ENCODE measurements at places on chromosomes 3 and 15.

GRCh38 chr3:43915546-43915945 lies 224.8 kb downstream of the ABHD5 start:
- DNase-seq, result no peak

DNA sequence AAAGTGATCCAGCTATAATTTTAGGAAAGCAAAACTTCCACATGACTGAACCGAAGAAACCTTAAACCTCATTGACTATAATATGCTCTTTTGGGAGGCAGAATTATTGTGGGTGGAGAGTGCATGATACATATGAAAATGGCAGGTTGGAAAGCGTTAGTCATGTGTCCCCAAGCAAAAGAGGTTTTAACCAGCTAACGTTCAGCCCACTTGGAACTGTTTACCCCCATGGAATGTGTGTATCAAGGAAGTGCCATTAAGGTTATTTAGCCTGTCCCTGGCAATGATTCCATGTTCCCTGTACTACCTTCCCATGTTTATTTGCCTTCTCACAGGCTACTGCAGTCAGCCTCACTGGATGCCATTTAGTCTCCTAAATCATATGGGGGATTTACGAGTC lies 44.1 kb upstream of the LRRC58 start:
- no peak for DNase-seq

DNA sequence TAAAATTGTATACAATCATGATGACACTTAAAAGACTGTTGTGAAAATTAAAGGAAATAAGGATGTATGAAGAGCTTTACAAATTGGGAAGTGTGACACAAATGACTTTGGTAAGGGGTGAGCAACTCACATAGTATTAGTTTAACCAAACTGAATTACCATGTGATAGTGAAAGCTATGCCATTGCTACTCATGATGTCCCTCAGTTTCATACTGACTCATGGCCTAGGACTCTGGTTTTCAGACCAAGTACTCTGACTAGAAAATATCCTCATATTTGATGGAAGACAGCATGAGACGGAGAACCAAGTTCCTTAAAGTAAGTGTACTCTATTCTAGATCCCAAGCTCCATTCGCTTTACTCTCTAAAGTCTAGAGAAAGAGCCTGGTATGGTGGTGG lies 203.2 kb upstream of the ICE2 start:
- no peak for DNase-seq

DNA sequence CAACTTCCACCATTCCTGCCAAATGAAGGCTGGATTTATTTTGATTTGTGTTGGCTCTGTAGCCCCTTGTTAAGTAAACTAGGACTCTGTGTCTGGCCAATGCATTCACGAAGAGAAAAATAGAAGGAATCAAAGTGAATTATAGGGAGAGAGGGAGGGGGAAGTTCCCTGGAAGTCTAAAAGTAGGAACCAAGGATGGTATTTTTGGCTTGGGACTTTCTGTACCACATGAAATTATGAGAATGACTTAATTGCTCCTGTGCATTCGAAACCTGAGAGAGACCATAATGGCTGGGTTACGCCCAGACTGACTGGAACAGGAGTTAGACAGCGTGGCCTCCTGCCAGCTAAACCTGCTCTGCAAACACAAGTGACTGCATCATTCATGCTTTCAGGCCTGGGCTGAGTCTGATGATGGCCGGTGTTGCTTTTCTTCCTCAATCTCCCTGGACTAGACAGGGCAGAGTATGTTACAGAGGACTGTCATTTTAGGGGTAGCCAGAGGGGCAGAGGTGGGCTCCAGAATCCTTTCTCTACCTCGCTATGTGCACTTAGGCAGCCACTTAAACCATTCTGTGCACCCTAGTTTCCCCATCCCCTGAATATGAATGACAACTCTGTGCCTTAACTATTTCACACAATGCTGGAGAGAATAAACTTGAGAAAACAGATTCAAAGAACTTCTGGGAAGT lies 58.9 kb downstream of the MYO1E start:
- peak; percentile 35 for DNase-seq

DNA sequence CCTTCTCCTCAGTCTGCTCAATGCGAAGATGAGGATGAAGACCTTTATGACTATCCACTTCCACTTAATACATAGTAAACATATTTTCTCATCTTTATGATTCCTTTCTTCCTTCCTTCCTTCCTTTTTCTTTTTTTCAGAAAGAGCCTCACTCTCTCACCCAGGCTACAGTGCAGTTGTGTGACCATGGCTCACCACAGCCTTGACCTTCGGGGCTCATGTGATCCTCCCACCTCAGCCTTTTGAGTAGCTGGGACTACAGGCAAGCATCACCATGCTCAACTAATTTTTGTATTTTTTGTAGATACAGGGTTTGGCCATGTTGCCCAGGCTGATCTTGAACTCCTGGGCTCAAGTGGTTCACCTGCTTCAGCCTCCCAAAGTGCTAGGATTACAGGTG lies 52.0 kb upstream of the RAP2B start:
- DNase-seq, result no peak

DNA sequence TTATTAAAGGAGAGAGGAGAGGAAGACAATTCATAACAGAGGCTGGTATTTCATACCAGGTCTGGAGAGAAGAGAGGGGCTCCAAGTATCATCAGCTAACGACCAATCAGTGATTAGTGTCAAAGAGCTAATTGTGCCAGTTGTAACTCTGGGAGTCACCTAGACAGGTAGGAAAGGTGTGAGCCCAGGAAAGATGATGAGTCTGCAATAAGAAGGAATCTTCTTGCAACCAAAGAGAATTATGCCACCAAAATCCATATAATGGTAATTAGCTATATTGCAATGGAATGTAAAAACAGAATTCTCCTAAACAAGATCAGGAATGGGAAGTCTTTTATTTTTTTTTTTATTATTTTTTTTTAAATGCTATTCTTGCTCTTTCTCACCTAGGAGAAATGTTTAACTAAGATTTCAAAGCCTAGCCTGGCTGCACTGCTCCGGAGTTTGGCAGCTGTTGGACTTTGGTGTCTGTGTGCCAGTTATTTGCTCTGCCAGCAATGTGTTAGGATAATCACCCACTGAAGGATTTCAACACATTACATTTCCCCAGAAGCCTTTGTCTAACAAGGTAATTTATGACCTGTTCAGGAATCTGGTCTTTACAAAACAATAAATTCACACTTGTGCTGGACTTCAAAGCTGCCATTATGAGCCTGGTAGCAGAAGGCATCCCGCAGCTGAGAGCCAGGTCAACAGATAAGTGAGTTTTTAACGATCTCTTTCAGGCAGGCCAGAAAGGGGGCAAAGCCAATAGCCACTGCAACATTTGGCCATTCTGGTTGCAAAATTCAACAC lies 89.4 kb downstream of the FOXB1 start:
- peak; percentile 72 for DNase-seq

- DNase-seq, result no peak
These were observed 519.7 kb downstream of the DIPK2A start for GRCh38 chr3:144491333-144491732.

- DNase-seq, result no peak
These were observed 4.7 kb downstream of the SGO1 start for GRCh38 chr3:20181276-20181675.

DNA sequence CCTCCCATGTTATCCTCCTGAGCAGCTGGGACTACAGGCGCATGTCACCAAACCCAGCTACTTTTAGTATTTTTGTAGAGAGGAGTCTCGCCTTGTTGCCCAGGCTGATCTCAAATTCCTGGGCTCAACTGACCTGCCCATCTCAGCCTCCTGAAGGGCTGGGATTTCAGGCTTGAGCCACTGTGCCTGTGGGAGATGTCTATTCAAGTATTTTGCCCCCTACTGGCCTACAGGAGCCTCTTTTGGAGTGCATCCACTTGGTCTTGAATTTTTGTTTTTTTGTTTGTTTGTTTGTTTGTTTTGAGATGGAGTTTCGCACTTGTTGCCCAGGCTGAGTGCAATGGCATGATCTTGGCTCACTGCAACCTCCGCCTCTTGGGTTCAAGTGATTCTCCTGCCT lies 3.2 kb upstream of the DHX30 start:
- DNase-seq, result no peak

DNA sequence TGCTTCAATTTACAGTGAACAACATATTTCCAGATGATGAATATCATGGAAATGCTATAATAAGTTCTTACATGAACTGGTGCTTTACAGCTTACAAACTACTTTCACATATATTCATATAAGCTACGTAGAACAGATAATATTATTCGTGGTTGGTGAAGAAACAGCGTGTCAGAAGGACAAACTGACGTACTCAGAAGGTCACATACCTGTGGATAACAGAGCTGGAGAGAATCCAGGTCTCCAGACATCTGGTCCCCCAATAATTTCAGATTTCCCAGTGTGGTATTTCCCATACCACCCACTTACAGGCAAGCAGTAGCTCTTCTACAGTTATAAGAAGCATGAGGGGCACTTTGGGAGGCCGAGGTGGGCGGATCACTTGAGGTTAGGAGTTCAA lies 156.6 kb downstream of the PLD1 start:
- DNase-seq, result no peak

GRCh38 chr3:190597291-190597690 lies 83.4 kb downstream of the IL1RAP start:
- DNase-seq, result no peak

DNA sequence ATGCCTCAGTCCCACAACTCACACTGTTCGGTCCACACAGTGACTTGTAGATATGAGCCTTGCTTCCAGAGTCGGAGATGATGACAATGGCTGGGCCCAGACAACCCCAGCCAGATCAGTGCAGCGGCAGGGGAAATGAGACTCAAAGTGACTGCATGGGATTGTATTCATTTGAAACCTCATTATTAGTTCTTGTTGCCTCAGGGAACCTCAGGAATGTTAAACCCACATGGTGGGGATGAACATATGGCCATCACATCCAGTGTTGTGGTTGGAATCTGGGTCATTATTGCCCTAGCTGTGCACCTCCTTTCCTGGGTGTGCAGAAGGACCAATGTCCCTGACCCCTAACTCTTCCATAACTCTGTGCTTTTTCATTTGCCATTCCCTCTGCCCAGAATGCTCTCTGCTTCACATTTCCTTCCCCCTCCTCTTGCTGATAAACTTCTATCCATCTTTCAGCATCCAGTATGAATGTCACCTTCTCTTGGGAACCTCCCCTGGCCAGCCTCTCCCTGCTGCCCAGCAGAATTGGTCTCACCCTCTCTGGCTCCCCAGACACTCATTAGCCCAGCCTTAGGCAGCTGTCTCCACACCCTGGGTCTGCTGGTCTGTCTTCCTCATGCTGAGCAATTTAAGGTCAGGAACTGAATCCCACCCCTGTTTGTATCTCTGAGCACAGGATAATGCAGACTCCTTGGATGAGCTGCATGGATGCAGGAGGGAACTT lies 67.0 kb upstream of the TNFAIP8L3 start:
- DNase-seq, result no peak

DNA sequence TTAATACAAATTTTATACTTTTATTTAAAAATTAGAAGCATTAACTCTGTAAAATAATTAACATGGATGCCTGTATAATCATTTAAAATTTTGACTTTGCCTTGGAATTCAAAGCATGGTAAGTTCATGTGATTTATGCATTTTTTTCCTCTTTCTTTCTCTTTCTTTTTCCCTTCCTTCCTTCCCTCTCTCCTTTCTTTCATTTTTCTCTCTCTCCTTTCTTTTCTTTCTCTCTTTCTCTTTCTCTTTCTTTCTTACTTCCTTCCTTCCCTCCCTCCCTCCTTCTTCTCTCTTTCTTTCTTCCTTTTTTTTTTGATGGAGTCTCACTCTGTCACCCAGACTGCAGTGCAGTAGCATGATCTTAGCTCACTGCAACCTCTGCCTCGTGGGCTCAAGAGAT lies 53.8 kb upstream of the P3H2 start:
- DNase-seq, result no peak

DNA sequence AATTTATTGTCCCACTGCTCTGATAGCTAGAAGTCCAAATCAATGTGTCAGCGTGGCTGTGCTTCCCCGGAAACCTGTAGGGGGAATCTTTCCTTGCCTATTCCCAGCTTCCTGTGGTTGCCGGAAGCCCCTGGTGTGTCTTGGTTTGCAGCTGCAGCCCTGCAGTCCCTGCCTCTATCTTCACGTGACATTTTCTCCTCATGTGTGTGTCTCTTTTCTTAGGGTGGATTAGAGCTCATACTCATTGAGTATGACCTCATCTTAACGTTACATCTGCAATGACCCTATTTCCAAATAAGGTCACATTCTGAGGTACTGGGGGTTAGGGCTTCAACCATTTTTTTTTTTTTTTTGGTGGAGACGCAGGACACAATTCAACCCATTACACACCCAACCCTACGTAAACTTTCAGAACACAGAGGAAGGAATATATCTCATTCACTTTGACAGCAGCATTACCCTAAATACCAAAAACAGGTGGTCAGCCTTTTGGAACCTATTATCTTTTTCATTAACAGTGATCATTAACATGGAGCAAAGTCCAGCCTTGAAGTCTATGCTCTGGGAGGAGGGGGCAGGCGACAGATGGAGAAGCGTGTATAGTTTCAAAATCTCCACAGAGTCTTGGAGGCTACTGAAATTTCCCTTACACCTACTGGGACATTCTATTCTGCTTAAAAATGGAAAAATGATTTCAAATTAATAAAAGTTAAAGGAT lies 88.6 kb downstream of the RYK start:
- DNase-seq, result no peak

- DNase-seq, result no peak
These were observed 34.8 kb downstream of the MITF start for GRCh38 chr3:69774029-69774428.

DNA sequence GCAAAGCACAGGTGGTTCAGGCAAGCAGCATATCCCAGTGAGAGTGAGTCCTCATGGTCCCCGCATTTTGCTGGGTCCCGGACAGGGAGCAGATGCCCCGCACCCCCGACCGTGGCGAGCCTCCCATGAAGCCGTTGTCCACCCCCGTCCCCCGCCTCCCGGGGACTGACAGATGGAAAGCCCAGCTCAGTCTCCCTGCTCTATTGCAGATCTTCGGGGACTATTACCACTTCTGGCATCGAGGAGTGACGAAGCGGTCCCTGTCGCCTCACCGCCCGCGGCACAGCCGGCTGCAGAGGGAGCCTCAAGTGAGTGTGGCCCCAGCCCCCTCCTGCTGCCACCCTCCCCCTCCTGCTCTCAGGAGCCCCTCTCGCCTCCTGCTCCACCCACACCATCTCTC lies 7.7 kb downstream of the FURIN start:
- DNase-seq, result no peak

DNA sequence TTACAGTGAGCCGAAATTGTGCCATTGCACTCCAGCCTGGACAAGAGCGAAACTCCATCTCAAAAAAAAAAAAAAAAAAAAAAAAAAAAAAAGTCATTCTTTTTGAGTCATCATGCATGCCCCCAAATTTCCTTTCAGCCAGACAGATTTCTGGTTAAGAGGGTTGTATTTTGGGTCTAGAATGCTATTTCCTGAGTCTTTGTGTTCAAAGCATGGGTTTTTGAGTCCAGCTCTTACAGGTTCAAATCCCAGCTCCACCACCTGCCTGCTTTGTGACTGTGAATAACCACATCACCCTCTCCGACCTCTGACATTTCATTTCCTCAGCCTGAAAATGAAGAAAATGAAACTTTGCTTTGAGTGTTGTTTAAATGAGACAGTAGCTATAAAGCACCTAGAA lies 9.3 kb upstream of the C15orf61 start:
- no peak for DNase-seq

GRCh38 chr15:32943711-32944110 lies 225.9 kb downstream of the GREM1 start:
- no peak for DNase-seq
